ENCODE measurements at places on chromosomes 12 and 14.
A peak's percentile ranks its signal among the peaks of the same experiment; 100 is the strongest.

- no peak overlapping the region for H3K27ac ChIP-seq
- no peaks in the 10 kb centered on the region for H3K4me1 ChIP-seq
- H3K27me3 ChIP-seq: no peaks in the 10 kb centered on the region
- H3K4me3 ChIP-seq: no peak overlapping the region
- no peak for DNase-seq
Observed at GRCh38 chr14:87626266-87626665, 366.7 kb downstream of the GALC start.

DNA sequence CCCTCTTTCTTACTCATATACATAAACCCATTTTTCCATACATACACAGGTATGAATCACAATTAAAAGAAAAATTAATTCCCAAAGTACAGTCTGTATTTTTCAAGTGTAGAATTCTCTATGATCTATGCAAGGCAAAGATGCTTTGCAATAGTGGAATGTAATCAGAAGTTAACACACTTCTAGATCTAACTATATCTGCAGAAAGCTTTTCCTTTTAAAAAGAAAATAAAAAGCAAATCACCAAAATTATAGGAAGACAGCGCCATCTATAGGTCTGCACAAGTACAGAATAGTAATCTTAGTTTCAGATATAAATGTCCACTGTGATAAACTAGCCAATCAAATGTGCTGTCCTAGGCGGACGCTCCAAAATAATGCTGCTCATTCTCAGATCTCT lies 22.0 kb downstream of the SLC25A21 start:
- H3K4me3 ChIP-seq: no peak overlapping the region
- no peaks in the 10 kb centered on the region for H3K4me1 ChIP-seq
- no peaks in the 10 kb centered on the region for H3K36me3 ChIP-seq
- H3K27ac ChIP-seq: no peak overlapping the region
- H3K27me3 ChIP-seq: no peaks in the 10 kb centered on the region

DNA sequence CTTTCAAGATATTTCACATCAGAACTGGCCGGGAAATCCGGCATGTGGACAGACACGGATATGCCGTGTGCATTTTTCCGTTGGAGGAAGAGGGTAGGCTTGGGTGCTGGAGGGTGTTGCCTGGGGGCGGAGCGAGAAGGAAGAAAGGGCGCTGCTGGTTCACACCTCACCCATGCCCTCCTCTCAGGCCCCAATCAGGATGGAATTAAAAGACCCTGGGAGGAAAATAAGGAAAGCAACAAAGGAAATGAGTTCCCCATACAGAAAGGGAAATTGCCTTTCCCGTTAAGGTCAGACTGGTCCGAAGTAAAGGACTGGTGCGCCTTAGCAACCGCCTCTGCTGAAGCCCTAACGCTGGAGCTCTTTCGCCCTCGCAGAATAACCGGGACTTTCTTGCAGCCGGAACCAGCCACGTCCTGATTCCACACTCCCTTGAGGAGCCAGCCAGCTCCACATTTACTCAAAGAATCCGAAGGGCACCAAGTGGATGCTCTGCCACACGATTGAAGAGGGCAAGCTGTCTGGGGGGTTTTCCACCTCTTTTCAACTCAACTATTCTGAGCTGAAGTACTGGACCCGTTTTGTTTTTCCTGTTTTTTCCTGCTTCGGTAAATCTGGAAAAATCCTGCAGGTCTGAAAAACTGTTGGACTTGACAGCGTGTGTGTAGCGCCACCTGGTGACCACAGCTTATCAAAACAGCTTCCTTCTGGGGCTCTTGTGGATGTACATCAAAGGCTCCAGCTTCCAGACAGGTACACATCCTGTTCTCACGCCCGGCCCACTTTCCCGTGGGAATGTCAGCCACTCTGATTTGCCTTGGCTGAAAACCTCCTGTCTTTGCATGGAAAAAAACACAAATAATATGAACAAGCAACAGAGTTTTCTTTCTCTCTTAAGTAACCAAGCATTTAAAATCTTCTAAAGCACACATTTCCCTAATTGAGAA lies 37.6 kb upstream of the BCL2L14 start:
- H3K4me3 ChIP-seq: peak overlapping the region; percentile 58
- H3K27ac ChIP-seq: no peak overlapping the region
- no peaks in the 10 kb centered on the region for H3K27me3 ChIP-seq
- peaks cover 12% of the 10 kb centered on the region for H3K4me1 ChIP-seq
- H3K36me3 ChIP-seq: no peaks in the 10 kb centered on the region
- DNase-seq: peak; percentile 78

- no peak overlapping the region for H3K27ac ChIP-seq
- no peaks in the 10 kb centered on the region for H3K27me3 ChIP-seq
- H3K4me3 ChIP-seq: no peak overlapping the region
- no peak for DNase-seq
- H3K36me3 ChIP-seq: peaks cover 34% of the 10 kb centered on the region
Observed at GRCh38 chr14:74475678-74476077, 17.4 kb downstream of the NPC2 start.

- no peak overlapping the region for H3K27ac ChIP-seq
- no peak for DNase-seq
- no peaks in the 10 kb centered on the region for H3K36me3 ChIP-seq
- no peak overlapping the region for H3K4me3 ChIP-seq
- no peaks in the 10 kb centered on the region for H3K27me3 ChIP-seq
- no peaks in the 10 kb centered on the region for H3K4me1 ChIP-seq
Observed at GRCh38 chr12:102865821-102866615, 51.0 kb downstream of the PAH start.

DNA sequence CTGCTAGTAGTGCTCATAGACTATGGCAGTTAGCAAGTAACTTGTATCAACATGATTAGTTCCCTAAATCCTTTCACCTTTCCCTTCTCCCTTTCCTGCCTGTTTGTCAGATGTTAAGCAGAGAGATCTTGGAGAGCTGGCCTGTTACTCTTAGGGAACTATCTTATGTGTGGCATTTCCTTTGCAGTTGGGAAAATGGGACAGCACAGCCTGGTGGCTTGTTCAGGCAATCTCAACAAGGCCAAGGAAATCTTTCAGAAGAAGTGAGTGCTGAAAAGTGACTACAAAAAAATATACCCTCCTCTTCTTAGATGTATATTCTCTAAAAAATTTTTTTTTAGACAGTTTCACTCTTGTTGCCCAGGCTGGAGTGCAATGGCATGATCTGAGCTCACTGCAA lies 7.4 kb downstream of the PARP2 start:
- H3K27ac ChIP-seq: no peak overlapping the region
- H3K4me3 ChIP-seq: no peak overlapping the region
- H3K36me3 ChIP-seq: peaks cover 34% of the 10 kb centered on the region
- no peaks in the 10 kb centered on the region for H3K4me1 ChIP-seq

DNA sequence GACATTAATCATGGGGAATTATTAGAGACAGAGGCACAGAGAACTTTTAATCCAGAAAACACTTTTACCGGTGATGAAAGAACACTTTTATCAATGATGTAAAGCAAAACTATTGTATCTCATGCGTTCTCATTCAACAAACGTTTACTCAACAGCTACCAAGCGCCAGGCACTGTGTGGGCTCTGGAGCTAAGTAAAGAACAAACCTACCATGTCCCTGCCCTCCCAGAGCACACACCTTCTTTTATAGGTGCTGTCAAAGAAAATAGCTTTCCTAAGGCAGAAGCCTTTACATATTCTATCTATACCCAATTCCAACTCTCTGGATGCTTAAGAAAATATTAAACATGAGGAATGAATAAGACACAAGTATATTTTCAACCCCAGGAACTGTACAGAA lies 91.1 kb downstream of the FOXN3 start:
- DNase-seq: no peak
- no peak overlapping the region for H3K4me3 ChIP-seq
- H3K36me3 ChIP-seq: no peaks in the 10 kb centered on the region
- H3K27me3 ChIP-seq: no peaks in the 10 kb centered on the region
- peaks cover 21% of the 10 kb centered on the region for H3K4me1 ChIP-seq
- H3K27ac ChIP-seq: no peak overlapping the region

- H3K27me3 ChIP-seq: no peaks in the 10 kb centered on the region
- H3K36me3 ChIP-seq: no peaks in the 10 kb centered on the region
- DNase-seq: no peak
Observed at GRCh38 chr12:30952015-30952414, 25.5 kb downstream of the TSPAN11 start.

- no peak for DNase-seq
- no peaks in the 10 kb centered on the region for H3K36me3 ChIP-seq
- no peak overlapping the region for H3K4me3 ChIP-seq
- H3K27me3 ChIP-seq: no peaks in the 10 kb centered on the region
Observed at GRCh38 chr12:41981758-41982157, 162.9 kb downstream of the GXYLT1 start.

DNA sequence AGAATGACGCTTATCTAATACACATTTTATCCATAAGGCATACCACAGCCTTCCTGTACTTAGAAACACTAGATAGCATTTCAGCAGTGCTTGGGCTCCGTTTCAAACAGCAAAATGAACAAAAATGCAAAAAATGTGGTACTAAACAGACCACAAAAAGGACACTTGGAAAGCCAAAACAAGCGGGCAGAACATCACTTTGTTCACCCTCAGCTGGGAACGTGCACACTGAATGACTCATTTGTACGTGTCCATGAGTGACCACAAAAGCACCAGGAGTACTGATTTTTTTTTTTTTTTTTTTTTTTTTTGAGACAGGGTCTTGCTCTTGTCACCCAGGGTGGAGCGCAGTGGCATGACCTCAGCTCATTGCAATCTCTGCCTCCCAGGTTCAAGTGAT lies 8.9 kb upstream of the FOXN3 start:
- no peak overlapping the region for H3K4me3 ChIP-seq
- H3K27me3 ChIP-seq: no peaks in the 10 kb centered on the region
- H3K4me1 ChIP-seq: peaks cover 47% of the 10 kb centered on the region
- DNase-seq: no peak

- H3K36me3 ChIP-seq: peaks cover 17% of the 10 kb centered on the region
- H3K27me3 ChIP-seq: no peaks in the 10 kb centered on the region
- no peak for DNase-seq
- peak overlapping the region; percentile 39 for H3K27ac ChIP-seq
Observed at GRCh38 chr14:102848830-102849525, 71.7 kb downstream of the TRAF3 start.

DNA sequence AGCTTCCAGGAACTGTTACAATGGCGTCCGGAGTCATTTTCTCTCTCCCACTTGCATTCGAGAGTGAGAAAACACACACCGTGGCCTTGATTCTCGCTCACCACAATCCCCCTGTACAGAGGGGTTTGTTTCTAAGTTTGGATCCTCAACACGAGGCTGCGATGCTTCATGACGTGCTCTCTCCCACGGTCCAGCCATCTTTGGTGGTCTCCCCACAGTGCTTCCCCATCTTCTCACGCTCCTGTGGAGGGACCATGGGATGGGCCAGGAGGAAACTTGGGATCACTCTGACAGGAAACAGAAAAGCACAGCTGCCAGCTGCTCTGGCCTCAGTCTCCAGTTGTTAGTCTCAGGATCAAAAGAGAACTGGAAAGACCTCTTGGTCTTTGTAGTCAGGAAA lies 28.1 kb downstream of the OR10P1 start:
- no peak for DNase-seq
- H3K4me1 ChIP-seq: no peaks in the 10 kb centered on the region
- no peaks in the 10 kb centered on the region for H3K27me3 ChIP-seq
- H3K4me3 ChIP-seq: no peak overlapping the region

- no peak overlapping the region for H3K27ac ChIP-seq
- H3K27me3 ChIP-seq: no peaks in the 10 kb centered on the region
- no peak overlapping the region for H3K4me3 ChIP-seq
- no peaks in the 10 kb centered on the region for H3K4me1 ChIP-seq
- DNase-seq: no peak
Observed at GRCh38 chr12:85076688-85077430, 40.7 kb downstream of the LRRIQ1 start.

- H3K4me3 ChIP-seq: no peak overlapping the region
- DNase-seq: no peak
- no peak overlapping the region for H3K27ac ChIP-seq
- peaks cover 13% of the 10 kb centered on the region for H3K36me3 ChIP-seq
Observed at GRCh38 chr14:104774453-104775072, 21.0 kb downstream of the AKT1 start.

DNA sequence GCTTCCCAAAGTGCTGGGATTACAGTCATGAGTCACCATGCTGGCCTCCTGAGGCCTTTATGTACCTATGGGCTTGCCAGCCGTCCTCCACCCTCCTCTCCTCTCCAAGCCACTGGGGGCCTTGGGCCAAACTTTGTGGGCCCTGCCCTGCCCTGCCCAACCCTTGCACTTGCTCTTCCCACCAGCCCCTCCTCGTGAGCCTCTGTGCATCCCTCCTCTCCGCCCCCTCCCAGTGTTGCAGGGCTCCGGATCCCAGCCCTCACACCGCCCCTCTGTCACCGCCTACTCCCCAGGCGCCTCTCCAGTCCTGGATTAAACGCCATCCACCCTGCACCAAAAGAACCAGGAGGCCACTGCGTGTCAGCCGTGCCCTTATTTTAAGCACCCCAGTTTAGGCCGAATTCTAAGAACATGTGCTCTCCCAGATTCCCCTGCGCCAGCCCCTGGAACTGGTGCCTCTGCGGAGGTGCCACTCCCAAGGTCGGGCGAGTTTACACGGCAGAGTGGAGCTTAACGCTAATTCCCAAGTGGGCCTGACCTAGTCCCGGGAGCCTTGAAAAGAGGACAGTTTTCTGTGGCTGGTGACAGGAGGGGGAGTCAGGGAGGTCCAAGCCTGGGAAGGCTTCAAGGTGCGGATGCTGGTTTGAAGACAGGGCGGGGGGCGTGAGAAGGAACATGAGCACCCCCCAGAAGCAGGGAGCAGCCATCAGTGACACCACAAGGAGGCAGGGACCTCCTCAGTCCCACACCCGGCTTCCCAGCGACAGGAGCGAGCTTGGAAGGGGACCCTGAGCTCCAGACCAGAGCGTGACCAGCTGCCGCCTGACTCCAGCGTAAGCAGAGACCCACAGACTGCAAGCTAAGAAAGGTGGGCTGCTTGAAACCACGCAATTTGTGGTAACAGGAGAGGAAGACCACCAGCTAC lies 21.2 kb upstream of the CDCA4 start:
- H3K36me3 ChIP-seq: no peaks in the 10 kb centered on the region
- no peak overlapping the region for H3K27ac ChIP-seq
- no peaks in the 10 kb centered on the region for H3K27me3 ChIP-seq
- H3K4me3 ChIP-seq: no peak overlapping the region
- DNase-seq: peak; percentile 8

GRCh38 chr12:122063694-122064024 lies 14.9 kb upstream of the MLXIP start:
- H3K4me1 ChIP-seq: peaks cover 25% of the 10 kb centered on the region
- no peak for DNase-seq
- H3K27ac ChIP-seq: no peak overlapping the region
- peaks cover 25% of the 10 kb centered on the region for H3K36me3 ChIP-seq
- H3K27me3 ChIP-seq: no peaks in the 10 kb centered on the region
- no peak overlapping the region for H3K4me3 ChIP-seq

DNA sequence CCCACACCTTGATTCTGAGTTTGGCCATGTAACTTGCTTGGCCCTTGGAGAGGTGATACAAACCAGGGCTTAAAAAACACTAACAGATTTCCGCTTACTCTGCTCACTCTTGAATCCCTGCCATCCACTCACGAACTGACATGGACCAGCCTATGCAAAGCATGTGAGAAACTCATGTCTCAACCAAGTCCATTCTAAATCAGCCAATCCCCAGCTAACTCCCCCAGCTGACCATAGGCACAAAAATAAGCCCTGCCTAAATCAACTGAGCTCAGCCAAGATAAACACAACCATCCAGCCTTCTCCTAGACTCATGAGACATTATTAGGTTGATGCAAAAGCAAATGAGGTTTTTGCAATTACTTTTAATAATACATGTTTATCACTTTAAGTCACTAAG lies 353.9 kb upstream of the TBX3 start:
- no peak overlapping the region for H3K27ac ChIP-seq
- DNase-seq: no peak
- H3K4me1 ChIP-seq: no peaks in the 10 kb centered on the region
- no peaks in the 10 kb centered on the region for H3K36me3 ChIP-seq
- no peak overlapping the region for H3K4me3 ChIP-seq
